ENCODE measurements at places on chromosomes 11 and 22.

GRCh38 chr22:44586351-44586990 is 88.4 kb upstream of the RTL6 start:
- DNase-seq, result peak; percentile 29

GRCh38 chr11:78840623-78841022 is 266.0 kb upstream of the NARS2 start:
- DNase-seq, result no peak

DNA sequence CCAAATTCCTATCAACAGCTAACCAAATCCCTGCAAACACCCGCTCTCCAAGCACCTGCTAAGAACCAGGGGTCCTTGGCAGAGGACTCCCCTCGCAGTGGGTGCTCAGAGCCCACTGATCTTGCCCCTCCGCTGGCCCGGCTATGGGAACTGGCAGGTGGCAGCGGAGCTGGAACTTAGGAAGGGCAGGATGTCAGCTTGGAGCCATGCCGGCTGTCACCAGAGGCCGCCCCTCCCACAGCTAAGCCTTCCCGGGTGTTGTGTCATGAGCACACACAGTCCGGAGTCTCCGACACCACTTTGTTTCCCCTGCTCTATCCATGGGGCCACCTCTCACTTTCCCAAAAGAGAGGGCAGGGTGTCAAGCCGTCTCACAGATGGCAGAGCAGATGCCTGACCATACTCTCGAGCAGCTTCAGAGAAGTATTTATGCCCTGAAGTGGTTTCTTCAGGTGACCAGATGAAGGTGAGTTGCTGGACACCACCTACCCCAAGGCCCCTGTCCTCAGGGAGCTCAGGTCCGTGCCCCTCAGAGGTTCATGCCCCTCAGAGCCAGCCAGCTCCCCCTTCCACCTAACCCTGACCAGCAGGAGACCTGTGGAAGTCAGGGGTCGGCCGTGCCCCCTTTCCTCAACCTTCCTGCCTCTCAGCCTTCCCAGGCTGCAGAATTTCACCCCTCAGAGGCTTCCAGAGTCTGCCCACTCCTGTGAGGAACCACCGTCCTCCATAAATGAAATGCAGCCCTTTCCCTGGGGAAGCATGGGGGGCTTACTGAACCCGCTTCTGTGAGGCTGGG is 545.7 kb upstream of the B3GAT1 start:
- DNase-seq, result no peak

- DNase-seq, result no peak
Measured at GRCh38 chr11:122189229-122189628, 73.2 kb upstream of the BLID start.

GRCh38 chr11:69333879-69334278 is 39.9 kb downstream of the MYEOV start:
- DNase-seq, result no peak

DNA sequence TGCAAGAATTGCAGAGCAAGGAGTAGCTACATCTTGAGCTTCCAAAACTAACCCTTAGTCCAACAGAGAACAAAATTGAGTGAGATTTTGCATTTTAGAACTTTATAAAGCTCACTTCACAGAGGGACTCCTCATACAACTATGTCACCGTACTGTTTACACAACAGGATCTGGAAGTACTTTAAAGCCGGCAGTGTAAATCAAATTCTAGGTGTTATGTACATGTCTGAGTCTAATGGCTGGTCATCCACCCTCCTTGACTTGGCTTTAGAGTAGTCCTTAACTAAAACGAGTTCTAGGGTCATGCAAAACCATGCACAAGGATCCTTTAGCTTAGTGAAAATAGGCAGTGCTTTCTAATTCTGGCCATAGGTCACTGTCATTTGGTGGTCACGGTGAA is 23.5 kb downstream of the IRAG1 start:
- no peak for DNase-seq

GRCh38 chr11:132106096-132106982 is 735.9 kb downstream of the NTM start:
- no peak for DNase-seq

- DNase-seq, result no peak
Measured at GRCh38 chr11:235609-235996, 539 bp downstream of the SIRT3 start.

- DNase-seq, result no peak
Measured at GRCh38 chr11:26649884-26650283, 72.0 kb downstream of the SLC5A12 start.

GRCh38 chr11:66068923-66069714 is 953 bp upstream of the PACS1 start:
- peak; percentile 78 for DNase-seq

GRCh38 chr11:10798330-10798928 is 10.3 kb downstream of the EIF4G2 start:
- no peak for DNase-seq

GRCh38 chr11:64156235-64157011 is 9.5 kb downstream of the MACROD1 start:
- DNase-seq, result no peak

GRCh38 chr11:68050371-68050841 is 11.6 kb downstream of the TCIRG1 start:
- DNase-seq, result no peak

GRCh38 chr11:128279866-128280265 is 307.5 kb downstream of the ETS1 start:
- DNase-seq, result no peak

DNA sequence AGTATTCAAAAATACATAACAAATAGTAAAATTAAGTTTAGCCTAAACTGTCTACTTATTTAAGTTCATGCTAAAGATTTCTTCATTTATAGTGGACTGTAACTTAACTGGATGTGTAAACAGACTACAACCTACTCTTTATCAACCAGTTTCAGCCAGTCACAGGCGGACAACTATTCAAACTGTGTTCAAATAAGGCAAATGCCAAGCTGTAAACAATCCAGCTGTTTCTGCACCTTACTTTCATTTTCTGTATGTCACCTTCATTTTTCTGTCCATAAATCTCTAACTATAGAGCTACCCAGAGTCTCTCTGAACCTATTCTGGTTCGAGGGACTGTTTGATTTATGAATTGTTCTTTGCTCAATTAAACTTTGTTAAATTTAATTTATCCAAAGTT is 992.8 kb downstream of the DLG2 start:
- DNase-seq, result no peak

DNA sequence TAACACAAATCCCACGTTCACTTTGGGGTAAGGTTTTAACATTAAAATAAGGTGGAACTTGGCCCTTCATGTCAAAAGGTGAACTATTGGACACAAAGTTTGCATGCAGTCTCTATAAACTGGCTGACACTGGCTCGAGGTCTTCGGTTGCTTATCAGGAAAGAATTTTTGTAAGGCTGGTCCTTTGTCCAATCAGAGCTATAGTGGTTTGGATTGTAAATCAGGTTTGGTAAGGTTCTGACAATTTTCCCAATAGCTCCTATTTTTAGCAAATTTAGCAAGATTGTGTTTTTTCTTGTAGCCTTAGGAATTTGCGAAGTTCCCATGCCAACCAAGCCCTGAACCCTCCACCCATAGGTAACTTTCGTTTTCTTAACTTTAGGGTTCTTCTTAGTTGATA is 17.6 kb upstream of the MED17 start:
- no peak for DNase-seq

DNA sequence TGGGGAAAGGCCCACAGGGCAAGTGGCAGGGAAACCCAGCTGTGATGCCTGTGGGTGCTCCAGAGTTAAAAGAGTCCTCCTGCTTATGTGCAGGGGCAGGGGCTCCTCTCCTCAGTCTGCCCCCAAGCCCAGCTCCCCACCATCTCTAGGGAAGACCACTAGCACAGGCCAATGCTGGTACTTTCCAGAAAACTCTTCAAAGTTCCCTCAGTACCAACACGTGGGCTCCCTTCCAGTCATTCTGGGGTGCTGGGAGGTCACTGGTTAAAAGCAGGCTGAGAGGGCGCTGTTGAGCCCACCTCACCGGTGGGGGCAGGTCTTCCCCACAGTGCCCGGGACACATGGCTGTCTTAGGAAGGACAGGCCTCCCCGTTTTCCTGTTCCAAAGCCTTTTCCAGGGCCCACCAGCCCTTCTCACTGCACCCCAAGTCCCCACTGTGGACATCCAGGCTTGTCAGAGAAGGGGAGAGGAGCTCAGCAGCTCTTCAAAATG is 154.6 kb downstream of the TRIM29 start:
- DNase-seq, result no peak

DNA sequence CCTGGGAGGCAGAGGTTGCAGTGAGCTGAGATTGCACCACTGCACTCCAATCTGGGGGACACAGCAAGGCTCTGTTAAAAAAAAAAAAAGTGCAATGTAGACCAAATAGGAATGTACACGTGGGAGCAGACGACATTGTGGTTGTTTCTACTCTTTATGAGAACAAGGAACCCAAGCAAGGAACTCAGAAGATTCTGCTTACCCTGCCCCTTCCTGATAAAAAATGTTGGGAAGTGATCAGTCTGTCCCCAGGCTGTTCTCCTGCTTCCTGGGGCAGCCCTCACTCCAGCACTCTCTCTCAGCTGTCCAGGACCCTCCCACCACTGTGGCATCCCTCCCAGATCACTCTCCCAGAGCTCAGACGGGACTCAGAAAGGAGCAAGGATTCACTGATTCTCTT is 31.8 kb downstream of the SLCO2B1 start:
- no peak for DNase-seq

DNA sequence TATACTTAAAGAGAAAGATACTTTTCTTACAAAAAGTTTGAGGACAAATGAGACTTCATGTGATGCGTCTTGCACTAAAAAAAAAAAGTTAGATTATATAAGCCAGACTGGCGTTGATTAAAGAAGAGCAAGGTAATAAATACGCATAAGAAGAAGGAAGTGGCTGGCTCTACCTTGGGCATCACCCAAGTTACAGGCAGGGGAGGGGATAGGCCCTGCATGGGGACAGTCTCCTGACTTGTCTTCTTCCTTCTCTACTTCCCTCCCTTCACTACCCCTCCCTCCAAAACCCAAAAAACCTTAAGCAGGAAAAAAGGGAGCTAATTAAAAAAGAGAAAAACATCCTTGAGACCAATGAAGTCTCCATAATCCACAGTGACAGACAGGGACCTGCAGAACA is 22.3 kb upstream of the TMA7B start:
- no peak for DNase-seq

GRCh38 chr22:29787371-29787980 is 20.3 kb downstream of the UQCR10 start:
- no peak for DNase-seq

DNA sequence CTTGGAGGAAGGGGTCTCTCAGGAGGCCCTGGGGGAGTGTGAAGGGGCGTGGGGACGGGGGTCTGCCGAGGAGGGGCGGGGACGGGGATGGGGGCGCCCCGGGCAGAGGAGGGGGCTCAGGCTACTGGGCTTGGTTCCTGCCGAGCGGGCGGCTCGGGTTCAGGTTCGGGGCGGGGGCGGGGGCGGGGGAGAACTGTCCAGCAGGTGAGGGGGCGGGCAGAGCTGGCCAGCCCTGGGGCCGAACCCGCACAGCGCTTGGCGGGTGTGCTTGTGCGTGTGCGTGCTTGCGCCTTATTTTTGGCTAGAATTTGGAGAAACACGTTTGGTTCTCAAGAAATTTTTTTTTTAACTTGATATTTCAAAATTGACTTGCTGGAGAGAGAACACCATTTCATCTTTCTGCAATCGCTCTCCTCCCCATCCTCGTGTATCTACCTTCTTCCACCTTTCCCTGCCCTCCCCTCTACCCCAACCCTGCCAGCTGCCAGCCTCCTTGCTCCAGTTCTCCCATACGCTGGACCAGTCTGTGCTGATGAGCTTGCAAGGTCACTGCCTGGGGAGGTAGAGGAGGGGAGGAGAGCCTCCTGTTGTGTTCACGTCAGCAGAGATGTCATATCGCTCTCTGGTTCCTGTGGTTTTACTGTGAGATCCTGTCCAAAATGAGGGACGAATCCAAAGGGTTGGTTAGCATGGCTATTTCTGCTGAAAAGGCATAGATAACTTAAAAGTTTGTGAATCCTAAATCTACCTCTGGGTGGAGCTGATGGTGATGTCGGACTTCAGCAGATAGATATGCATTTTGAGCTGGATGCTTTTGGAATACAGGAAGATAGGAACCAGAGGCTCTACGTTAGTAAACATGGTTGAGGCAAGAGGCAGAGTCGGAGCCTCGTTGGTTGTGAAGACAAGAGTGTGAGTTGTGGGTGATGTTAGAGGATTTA is 668 bp downstream of the MADD start:
- peak; percentile 69 for DNase-seq

DNA sequence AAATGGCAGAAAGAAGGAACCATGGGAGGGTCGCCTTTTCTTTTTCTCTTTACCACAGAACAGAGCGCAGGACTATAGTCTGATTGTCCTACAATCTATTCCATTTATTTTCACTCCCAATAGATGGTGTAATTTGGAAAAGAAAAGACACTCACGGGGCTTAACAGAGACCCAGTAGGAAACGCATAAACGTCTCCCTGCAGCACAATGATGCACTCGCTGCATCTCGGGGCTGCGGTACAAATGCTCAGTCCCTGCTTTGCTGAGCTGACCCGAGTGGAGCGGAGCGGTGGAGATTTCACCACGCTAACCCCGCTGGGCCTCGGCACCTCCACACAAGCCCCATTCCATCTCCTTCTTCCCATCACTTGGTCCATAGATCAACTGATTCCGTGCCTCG is 1.5 kb downstream of the FEZ1 start:
- DNase-seq, result no peak

- DNase-seq, result no peak
Measured at GRCh38 chr11:92216789-92217188, 7.8 kb upstream of the FAT3 start.

DNA sequence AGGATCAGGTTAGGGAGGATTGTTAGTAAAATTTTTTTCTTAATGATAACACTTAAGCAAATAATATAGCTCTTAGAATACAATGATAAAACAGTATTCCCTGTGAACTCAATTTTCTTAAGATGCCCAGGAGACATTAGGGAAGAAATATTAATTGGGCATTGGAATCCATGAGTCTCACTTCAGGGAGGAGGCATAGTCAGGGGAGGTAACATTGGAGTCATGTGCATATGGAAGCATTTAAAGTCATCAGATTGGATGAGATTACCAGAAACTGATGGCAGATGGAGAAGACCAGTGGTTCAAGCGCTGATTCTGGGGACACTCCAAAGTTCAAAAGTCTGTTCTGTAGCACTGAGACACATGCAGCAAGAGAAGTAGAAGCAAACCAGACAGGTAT is at the start of gene OR9G1:
Gene OR9G1 (plus strand): TSS at position 301 of the 400 bp plus-strand sequence. CDS start 1,293 bp downstream, outside the sequence.
- no peak for DNase-seq

GRCh38 chr22:18113680-18114394 is 3.2 kb downstream of the TUBA8 start:
- DNase-seq, result peak; percentile 72

DNA sequence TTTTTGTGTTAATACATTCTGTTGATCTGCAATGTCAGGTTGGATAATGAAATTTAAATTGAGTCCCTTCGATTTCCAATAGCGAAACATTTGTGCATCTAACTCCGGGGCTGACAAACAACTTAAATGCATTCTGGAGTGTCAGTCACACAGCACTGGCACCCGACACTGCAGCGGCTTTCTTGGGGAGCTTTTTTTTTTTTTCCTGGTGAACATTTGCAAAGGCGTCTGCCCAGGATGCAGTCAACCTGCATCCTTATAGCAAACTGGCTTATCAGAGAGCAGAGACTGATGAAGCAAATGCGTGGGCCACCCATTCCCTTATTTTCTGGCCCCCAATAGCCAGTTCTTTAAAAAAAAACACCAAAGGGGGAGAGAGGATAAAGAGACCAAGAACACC is 1167.7 kb downstream of the LRRC4C start:
- DNase-seq, result no peak

- DNase-seq, result no peak
Measured at GRCh38 chr11:69654001-69654659, 13.2 kb downstream of the CCND1 start.

Measured in aorta (tissue), 5 donors.